Vein endothelial cell (primary cell): ENCODE measurements at places on chromosomes 5 and 9. TPM values are rescaled to one million over a fixed set of nuclear protein-coding genes. Genes with fewer than 3 reads are reported as not detected.

GFM2 gene
- 30.1 and 32.3 TPM in 2 replicates for total RNA-seq

IFNB1 gene
- total RNA-seq, result not detected in 2 replicates

HNRNPA0 gene
- 21.1 and 24.2 TPM in 2 replicates for total RNA-seq

NFIL3 gene
- 4.6 and 5.7 TPM in 2 replicates for total RNA-seq

PCDHGA5 gene
- 1.5 and 1.6 TPM in 2 replicates for total RNA-seq

CCNB1 gene
- 64.3 and 103 TPM in 2 replicates for total RNA-seq

SOX30 gene
- not detected in 2 replicates for total RNA-seq

NR5A1 gene
- total RNA-seq, result not detected in 2 replicates

SLC46A2 gene
- total RNA-seq, result not detected in 2 replicates

CER1 gene
- total RNA-seq, result not detected in 2 replicates

HRCT1 gene
- total RNA-seq, result 1.8 and 4.6 TPM in 2 replicates

PCDHB9 gene
- 0.38 and 0.65 TPM in 2 replicates for total RNA-seq

WHRN gene
- 0.67 and 1.6 TPM in 2 replicates for total RNA-seq

FIBCD1 gene
- total RNA-seq, result 0.29 TPM in 1 of 2 replicates, not detected in the other

LECT2 gene
- total RNA-seq, result not detected in 2 replicates

DMRT3 gene
- total RNA-seq, result not detected in 2 replicates

GPR151 gene
- total RNA-seq, result not detected in 2 replicates

PCDHGA7 gene
- total RNA-seq, result 3.0 and 4.6 TPM in 2 replicates

ZNF474 gene
- under 0.01 and 0.19 TPM in 2 replicates for total RNA-seq
